ENCODE measurements at places on chromosomes 16 and 17.

- DNase-seq: no peak
Measured at GRCh38 chr17:67526700-67527099, 149.6 kb downstream of the PITPNC1 start.

DNA sequence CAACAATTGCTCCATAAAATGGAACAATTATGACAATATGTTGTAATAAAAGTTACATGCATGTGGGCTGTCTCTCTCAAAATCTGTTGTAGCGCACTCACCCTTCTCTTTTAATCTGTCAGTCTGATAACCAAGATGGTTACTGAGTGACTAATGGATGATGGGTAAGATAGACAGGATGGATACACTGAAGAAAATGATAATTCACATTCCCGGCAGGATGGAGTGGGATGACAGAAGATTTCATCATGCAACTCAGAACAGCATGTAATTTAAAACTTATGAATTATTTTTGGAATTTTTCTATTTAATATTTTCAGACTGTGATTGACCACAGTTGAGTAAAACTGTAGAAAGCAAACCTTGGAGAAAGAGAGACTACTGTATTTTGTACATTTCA, 30.5 kb downstream of the CDH13 start:
- DNase-seq: no peak

DNA sequence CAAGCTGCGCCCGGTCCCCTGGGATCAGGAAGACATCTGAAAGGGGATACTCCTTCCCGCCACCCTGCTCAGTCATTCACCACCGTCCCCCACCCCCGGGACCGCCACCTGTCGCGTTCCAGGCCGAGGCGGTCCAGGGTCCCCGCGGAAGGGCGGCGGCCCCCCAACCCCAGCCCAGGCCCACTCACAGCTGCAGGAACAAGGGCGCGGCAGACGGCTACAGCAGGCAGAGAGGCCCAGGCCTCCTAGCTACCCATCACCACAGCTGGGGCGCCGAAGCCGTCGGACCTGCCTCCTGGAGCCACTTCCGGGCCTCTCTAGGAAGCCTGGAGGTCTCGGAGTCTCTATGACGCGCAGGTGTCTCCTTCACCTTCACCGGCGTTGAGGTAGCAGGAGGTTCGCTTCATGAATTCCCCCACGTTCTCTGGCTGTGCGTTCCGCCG, at the start of gene SDR42E1:
SDR42E1 (minus strand) TSS at position 272 of the 443 bp plus-strand sequence. CDS start 10,612 bp downstream, outside the sequence.
- peak; percentile 6 for DNase-seq

DNA sequence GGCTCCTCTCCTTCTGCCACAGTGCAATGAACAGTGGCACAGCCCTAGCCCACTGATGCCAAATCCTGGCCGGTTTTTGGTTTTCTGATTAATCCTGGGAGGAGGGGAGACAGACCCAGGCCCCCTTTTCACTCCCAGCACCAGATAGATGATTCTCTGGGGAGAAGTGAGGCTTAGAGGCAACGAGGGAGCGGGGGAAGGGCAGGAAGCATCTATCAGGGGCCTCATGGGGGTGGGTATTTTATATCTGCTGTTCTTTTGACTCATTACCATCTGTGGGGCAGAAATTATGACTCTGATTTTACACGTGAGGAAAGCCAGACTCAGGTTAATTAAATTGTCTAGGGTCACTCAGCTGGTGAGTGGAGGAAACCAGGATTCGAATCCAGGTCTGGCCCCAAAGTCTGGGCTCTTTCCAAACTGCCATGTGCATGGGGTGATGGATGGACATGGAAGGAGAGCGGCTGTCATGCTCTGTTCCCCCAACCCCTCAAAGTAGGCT, 79.4 kb downstream of the MRM1 start:
- no peak for DNase-seq

DNA sequence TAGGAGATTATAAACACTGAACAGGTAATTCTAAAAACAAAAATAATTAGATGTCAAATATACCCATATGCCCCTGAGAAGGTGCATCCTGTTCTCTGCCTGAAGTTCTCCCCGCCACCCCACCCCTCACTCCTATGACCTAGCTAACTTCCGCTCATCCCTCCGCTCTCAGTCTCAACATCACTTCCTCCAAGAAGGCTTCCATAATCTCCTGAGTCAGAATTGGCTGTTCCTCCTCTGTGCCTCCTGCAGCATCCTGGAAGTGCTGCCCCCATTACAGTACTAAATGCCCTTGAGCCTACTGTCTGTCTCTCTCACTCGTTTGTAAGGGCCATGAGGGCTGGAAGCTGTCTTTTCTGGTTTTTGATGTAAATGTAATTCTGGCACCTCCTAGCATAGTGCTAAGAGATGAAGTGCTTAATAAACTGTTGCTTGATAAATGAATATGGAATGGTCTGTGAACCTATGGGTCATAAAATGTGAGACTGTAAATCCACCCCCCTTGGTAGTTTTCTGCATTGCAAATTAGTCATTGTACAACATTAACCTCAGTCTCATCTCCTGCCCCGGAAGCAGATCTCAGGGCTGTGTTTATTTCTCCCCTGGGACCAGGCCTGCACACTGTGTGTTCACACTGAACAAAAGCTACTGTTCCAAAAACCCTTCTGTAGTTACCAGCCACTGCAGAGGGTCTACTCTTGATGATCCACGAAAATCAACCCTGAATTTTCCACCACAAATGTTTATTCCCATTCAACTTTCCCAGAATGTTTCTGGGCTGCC, 3.9 kb upstream of the MYO1D start:
- DNase-seq: no peak

- no peak for DNase-seq
Measured at GRCh38 chr16:56872863-56873391, 7.9 kb downstream of the SLC12A3 start.

GRCh38 chr16:23682181-23682580, 3.5 kb downstream of the PLK1 start:
- DNase-seq: no peak

DNA sequence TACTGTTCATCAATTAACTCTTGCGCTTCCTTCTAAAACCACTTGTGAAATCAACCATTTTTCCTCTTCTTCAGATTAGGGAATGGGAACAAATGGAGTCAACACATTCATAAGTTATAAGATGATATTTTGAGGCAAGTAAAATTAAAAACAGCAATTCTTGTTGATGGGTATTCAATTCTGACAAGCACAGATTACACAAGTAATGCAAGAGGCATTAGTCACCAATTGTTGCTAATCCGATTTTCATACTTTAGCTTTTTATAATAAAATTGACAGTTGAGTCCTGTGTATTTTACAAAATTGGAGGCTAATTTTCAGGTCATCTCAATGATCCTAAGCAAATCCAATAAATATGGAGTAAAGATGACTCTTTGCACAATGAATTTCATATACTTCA, 918.4 kb upstream of the SOX9 start:
- DNase-seq: no peak

DNA sequence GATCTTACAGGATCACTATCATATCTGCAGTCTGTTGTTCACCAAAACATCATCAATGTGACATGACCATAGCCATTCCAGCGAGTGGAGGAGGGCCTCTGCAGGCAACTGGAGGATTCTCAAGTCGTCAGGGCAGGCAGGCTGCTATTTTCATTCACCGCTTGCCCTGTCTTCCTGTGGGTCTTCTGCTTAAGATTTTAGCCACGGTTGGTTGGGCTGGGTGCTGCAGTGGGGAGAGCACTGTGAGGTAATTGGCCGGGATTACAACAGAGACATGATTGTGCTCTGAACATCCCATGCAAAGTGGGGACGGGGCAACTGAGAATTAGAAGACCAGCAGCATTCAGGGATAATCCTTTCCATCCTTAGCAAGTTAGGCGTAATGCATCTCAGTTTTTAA, 245.9 kb downstream of the CPPED1 start:
- DNase-seq: no peak

- DNase-seq: no peak
Measured at GRCh38 chr17:38539386-38539785, 66.4 kb downstream of the SRCIN1 start.

- DNase-seq: no peak
Measured at GRCh38 chr16:13634959-13635358, 285.0 kb upstream of the ERCC4 start.

GRCh38 chr16:12111223-12111622, 134.7 kb downstream of the SNX29 start:
- no peak for DNase-seq

- no peak for DNase-seq
Measured at GRCh38 chr16:24102209-24102660, 153.9 kb upstream of the CACNG3 start.

- no peak for DNase-seq
Measured at GRCh38 chr16:29943846-29944799, 17.8 kb upstream of the TMEM219 start.

DNA sequence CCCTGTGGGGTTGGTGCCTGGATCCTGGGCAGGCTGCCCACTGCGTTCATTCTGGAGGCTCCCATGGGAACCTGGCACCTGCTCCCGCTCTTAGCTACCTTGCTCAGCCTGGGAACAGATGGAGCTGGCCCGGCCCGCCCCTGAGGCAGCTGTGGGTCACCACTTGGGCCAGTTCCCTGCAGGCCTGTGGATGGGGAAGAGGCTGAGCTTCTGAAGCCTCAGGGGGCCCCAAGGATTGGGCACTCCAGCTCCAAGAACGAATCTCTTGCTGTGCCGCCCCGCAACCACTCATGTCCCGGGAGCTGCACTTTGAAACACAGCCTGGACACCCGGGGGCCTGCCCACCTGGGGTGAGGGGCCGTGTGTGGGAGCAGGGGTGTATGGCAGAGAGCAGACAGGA, 37.7 kb downstream of the BAHCC1 start:
- DNase-seq: no peak

DNA sequence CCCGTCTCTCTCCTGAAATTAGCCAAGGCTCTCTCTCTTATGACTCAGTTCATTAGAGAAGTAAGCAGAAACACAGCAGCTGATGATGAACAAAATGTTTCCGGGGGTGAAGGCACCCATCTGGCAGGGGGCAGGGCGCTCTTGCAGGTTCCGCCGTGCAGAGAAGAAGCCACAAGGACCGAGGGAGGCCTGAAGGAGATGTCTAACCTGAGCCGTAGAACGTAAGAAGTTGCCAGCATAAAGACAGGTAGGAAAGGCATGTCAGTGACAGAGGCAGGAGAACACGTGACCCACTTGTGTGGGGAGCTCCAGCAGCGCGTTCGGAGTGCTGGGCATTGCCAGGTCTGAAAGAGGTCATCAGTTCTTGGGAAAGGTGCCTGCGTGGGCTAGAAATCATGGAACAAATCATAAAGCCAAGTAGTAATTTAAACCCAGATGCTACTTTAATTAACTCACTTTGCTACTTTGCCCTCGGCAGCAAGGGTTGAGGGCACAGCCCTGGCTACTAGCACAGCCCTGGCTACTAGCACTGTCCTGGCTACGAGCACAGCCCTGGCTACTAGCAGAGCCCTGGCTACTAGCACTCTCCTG, 198.6 kb downstream of the RPTOR start:
- no peak for DNase-seq

GRCh38 chr17:8744086-8744785, 400 bp downstream of the CCDC42 start:
- DNase-seq: no peak

All from activated CD4-positive, alpha-beta T cell treated with anti-CD3 and anti-CD28 coated beads, Interleukin-2, amount 50 U/mL, for 24 hours (primary cell).